CD4-positive, alpha-beta T cell treated with Interleukin-2 at 100 ng/mL for 4 hours (primary cell): ENCODE measurements at places on chromosomes 7 and 10.

DNA sequence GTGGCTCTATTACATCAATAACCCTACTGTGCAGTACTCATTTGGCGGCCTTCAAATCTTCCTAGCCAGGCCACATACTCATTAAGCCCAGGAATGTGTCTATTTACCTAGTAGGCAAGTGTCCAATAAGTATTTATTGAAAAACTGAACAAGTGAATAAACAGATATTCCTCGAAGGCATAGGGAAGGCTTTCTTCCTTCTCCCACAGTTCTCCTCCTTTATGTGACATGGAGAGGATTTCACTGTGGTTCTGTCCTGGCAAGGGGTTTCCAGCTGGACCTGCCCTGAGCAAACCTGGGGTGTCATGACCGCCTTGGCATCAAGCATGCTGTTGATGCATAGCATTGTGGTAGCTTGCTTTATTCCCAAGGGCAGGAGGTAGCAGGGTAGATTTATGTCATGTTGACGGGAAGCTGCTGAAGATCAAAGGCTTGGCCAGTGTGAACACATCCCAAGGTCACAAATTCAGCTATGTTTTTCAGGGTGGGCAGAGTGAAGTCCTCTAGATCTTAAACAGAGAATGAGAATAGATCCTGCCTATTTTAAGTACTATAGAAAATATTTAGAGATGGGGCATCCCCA lies 195.1 kb downstream of the INHBA start:
- DNase-seq = no peak

DNA sequence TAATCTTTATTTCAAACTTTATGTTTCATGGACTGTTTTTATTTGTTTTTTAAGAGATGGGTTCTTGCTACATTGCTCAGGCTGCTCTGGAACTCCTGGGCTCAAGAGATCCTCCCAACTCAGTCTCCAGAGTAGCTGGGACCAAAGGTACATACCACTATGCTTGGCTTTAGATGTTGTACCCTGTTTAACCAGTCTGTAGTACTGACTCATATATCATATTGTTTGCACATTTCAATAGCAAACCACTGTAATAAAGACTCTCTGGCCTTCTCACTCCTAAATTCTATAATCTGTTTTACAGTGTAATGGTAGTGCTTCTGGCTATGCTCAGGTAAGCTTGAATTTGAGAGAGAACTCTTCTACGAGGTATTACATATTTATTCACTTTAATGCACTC lies 413.6 kb upstream of the PCDH15 start:
- no peak for DNase-seq

DNA sequence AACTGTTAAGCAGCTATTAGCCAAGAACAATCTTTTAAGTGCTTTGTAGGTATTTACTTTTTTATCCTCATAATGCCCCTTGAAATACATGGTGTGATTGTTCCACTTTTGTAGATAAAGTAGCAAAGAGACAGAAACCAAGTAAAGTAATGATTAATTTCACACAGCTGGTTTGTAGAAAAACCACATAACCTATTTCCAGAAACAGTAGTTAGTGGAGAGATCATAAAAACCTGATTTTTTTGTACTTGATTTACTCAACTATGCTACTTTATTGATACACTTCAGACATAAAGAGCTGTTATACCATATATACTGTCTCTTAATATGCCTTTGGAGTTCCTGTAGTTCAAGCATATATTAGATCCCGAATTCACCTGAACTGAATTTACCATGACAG lies 118.4 kb downstream of the SEMA3A start:
- no peak for DNase-seq

DNA sequence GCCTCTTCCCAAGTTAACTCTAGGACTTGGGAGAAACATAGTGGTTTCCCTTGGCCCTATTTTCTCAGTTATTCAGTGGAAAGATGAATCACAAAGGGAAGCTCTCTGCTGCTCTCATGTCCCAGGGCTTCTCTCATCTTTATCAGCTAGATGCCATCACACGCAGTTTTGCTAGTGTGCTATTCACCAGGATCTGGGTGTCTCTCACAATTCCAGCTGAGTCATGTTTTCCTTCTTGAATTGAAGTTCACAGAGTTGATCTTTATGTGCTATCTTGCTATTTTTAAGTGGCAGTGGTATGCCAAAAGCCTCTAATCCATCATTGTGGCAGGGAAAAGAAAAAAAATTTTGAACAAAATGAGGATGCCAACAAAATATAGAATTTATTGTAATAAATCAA lies 101.3 kb downstream of the TWIST1 start:
- no peak for DNase-seq

DNA sequence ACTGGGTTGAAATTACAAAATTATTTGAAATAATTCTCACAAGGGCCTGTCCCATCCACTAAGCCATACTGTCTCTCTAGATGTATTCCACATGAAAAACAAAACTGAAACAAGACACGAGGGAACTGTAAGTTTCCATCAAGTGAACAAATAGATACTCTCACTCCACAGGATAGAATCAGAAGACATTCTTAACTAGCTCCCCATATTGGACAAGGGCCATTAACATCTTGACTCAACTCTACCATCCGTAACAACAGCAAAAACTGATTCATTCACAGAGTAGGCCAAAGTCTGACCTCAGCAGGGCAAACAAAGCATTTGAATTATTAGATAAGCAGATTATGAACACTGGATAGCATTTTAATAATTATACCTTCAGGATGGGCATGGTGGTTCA lies 29.1 kb downstream of the UBE2H start:
- no peak for DNase-seq

DNA sequence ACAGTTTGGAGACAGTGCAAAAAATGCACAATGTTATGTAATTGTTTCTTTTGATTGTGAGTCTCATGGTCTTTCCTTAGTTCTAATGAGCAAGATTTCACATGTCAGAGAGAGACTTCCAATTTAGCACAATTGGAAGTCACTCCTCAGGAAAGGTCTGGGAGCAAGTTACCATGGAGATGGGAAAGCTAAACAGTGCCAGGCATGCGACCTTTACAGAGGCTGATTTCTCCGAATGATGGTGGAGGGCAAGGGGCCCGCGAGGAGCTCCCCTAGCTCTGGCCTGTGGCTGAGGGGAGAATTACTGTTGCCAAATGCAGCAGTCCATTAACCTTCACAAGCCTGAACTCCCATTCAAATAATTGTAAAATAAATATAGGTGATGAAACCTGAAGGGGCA lies 59.3 kb downstream of the CDCA7L start:
- DNase-seq = no peak

DNA sequence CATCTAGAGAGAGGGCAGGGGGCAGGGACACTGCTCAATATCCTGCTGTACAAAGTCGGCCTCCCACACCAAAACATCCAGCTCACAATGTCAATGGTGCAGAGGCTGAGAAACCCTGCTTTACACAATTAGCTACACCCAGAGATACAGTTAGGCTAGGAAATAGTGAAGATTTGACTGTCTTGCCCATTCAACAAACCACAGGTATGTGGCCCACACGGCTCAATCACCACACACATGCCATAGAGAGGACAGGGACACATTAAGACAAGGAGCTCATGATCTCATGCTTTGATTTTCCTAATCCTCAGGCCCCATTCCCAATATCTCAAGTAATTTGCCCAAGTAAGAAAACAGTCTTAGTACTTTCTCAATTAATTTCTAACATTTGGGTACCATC lies 110.4 kb downstream of the OSBPL3 start:
- DNase-seq = no peak

- DNase-seq = no peak
Observed at GRCh38 chr7:155188821-155189581, 108.7 kb upstream of the INSIG1 start.
